ENCODE measurements at places on chromosomes 16 and 17. TPM values are rescaled to one million over a fixed set of nuclear protein-coding genes. Genes with fewer than 3 reads are reported as not detected.

Gene PLD6
- 1.7 TPM for total RNA-seq

DNA sequence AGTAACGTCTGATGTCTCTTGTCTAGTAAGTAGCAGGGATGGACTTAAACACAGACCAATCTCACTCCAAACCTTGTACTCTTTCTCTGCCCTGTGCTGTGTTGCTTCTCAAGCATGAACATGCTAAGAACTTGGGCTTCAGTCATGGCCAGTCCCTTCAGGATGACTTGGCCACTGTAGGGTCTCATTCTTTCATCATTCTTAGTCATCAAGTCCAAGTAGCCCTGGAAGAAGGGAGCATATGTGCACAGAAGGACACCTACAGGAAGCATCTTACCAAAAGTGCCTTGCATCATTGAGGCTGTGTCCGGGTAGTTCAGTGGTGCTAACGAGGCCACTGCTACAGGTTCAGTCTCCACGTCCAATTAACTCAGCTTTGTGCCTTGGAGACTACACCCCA is 80.7 kb downstream of the CDK5R1 start:
- no peak for DNase-seq

GRCh38 chr16:54341892-54342776 is 55.5 kb upstream of the IRX3 start:
- no peak for DNase-seq

DNA sequence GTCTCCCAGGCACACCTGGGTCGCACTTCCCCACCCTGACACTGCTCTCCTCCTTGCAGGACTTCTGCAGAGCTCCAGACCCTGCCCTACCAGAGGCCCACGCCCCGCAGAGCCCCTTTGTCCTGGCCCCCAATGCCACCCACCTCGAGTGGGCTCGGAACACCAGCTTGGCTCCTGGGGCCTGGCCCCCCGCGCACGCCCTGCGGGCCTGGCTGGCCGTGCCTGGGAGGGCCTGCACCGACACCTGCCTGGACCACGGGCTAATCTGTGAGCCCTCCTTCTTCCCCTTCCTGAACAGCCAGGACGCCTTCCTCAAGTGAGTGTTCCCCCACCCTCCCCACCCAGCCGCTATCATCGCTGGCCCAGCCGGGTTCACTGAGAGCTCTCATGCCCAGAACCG is 79.6 kb downstream of the MGAT5B start:
- DNase-seq: no peak

DNA sequence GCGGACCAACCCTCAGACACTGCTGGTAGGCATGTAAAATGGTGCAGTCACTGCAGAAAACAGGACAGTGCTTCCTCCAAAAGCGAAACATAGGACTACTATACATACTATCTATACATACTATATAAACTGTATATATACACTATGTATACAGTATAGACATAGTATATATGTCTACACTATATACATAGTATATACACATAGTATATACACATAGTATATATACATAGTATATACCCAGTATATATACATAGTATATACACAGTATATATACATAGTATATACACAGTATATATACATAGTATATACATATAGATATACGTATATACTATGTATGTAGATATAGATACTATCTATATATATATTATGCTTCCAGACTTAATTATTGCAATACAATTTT is 6.4 kb upstream of the USP36 start:
- DNase-seq: no peak

Gene TEX19
- total RNA-seq: not detected
